Body of pancreas (tissue), 4 donors: ENCODE measurements at places on chromosomes 16 and 17.
A peak's percentile ranks its signal among the peaks of the same experiment; 100 is the strongest.

GRCh38 chr16:17259751-17260270, 210.9 kb downstream of the XYLT1 start:
- DNase-seq: no peak
- H3K27me3 ChIP-seq: no peaks in the 10 kb centered on the region
- H3K36me3 ChIP-seq: no peaks in the 10 kb centered on the region
- H3K4me1 ChIP-seq: peaks cover 12% of the 10 kb centered on the region
- H3K4me3 ChIP-seq: no peak overlapping the region

DNA sequence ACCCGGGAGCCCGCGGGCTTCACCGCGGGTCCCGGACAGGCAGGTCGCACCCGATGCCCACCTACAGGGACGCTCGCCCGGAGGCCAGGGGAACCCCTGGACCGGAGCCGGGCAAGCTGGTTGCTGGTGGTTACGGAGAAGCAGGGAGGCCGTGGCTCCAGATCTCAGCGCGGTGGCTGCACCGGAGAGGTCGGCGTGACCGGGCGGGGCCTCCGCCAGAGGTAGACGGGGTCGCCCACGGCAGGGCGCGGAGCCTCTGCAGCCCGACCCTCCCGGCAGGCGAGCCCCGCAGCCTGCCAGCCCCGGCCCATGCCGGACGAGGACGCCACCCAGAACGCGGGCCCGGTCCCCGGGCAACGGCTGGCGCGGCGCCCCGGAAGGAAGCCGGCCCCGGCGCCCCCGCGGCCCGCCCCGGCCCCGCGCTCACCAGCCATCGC, 341 bp downstream of the PCYT2 start:
- H3K4me3 ChIP-seq: peak overlapping the region; percentile 69
- H3K36me3 ChIP-seq: peaks cover 16% of the 10 kb centered on the region
- H3K27me3 ChIP-seq: no peaks in the 10 kb centered on the region
- no peak for DNase-seq

DNA sequence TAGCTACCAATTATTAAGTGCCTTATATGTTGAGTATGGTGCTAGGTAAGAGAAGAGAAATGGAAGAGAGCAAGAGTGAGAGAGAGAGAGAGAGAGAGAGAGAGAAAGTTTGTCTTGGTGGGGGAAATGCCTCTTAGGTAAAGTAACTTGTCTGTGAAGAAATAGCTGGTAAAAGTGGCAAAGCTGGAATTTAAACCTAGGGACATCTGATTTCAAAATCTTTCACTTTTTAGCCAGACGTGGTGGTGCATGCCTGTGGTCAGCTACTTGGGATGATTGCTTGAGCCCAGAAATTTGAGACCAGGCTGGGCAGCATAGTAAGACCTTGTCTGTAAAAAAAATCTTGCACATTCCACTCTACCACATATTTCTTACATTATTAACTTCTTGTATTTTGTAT, 23.0 kb upstream of the CDR2 start:
- no peaks in the 10 kb centered on the region for H3K27me3 ChIP-seq
- no peaks in the 10 kb centered on the region for H3K36me3 ChIP-seq
- no peak overlapping the region for H3K4me3 ChIP-seq
- peaks cover 8% of the 10 kb centered on the region for H3K4me1 ChIP-seq
- DNase-seq: no peak
- no peak overlapping the region for H3K27ac ChIP-seq

DNA sequence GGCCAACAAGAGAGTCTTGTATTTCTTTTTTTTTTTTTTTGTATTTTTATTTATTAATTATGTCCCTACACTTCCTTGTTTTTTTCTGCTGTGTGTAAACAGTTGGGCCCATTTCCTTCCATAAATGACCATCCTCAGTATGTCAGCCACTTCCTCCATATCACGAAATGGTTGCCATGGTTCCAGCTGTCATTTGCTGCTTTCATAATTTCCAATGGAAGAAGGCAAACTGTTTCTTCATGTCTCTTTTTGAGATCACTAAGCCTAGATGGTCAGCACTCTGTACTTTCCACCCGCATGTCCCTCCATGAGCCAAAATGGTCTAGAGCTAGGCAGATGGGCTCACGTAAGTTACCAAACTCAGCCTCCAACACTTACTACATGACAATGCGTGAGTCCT, 133.5 kb upstream of the FOXF1 start:
- DNase-seq: no peak
- no peaks in the 10 kb centered on the region for H3K27me3 ChIP-seq
- no peaks in the 10 kb centered on the region for H3K4me1 ChIP-seq

GRCh38 chr17:41571561-41572434, at the start of gene KRT9:
Gene KRT9 (minus strand): TSS chr17:41572059. CDS start chr17:41571992, 67 bp downstream.
- DNase-seq: no peak
- H3K27ac ChIP-seq: no peak within 1 kb of the TSS

- H3K27me3 ChIP-seq: no peaks in the 10 kb centered on the region
- no peak overlapping the region for H3K27ac ChIP-seq
- peaks cover 26% of the 10 kb centered on the region for H3K4me1 ChIP-seq
- H3K4me3 ChIP-seq: no peak overlapping the region
- H3K36me3 ChIP-seq: no peaks in the 10 kb centered on the region
Observed at GRCh38 chr16:86562356-86562755, 4.3 kb upstream of the FOXC2 start.

DNA sequence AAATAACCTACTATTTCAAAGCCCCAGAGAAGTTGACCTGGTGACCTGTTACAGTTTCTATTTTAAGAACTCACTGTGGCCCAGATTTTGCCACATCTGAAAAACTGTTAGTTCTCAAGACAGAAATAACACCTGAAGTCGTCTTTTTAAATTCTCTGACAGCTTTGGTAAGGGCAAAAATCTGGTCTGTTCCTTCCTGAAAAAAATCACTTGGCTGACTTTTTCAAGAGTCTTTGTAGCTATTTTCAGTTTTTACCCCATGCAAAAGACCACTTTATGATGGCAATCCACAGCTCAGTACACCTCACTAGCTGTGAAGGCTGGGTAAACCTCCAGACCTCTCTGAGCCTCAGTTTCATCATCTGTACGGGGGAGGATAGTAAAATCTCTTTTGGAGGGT, 60.7 kb upstream of the SREBF1 start:
- no peak overlapping the region for H3K27ac ChIP-seq
- no peaks in the 10 kb centered on the region for H3K36me3 ChIP-seq
- no peak for DNase-seq
- H3K27me3 ChIP-seq: no peaks in the 10 kb centered on the region
- H3K4me1 ChIP-seq: peaks cover 12% of the 10 kb centered on the region
- no peak overlapping the region for H3K4me3 ChIP-seq

- no peaks in the 10 kb centered on the region for H3K27me3 ChIP-seq
- H3K36me3 ChIP-seq: no peaks in the 10 kb centered on the region
- H3K4me3 ChIP-seq: no peak overlapping the region
- H3K27ac ChIP-seq: no peak overlapping the region
Observed at GRCh38 chr17:63517825-63518534, 5.2 kb upstream of the KCNH6 start.

DNA sequence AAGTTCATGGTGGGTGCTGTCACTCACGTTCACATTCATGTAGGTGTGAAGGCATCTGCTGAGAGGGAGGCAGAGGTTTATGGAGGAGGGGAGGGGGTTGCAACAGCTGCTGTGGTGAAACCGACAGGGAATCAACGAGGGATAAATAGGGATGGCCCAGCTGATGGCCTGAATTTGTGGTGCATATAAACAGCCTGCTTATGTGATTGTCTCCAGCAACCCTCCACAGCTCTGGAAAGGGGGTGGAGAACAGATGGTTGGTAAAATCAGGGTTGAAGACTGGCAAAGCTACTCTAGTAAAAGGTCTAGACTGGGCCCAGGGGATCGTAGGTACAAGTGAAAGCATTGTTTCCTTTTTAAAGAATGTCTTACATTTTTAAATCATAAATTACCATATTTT, 53.7 kb downstream of the IQCK start:
- H3K27ac ChIP-seq: no peak overlapping the region
- H3K36me3 ChIP-seq: no peaks in the 10 kb centered on the region
- no peak for DNase-seq
- no peak overlapping the region for H3K4me3 ChIP-seq
- no peaks in the 10 kb centered on the region for H3K4me1 ChIP-seq

- H3K27ac ChIP-seq: no peak overlapping the region
- peaks cover 36% of the 10 kb centered on the region for H3K4me1 ChIP-seq
- no peak overlapping the region for H3K4me3 ChIP-seq
- no peak for DNase-seq
Observed at GRCh38 chr17:39619786-39620101, 7.0 kb upstream of the PPP1R1B start.

GRCh38 chr16:2236337-2237101, at the start of gene DNASE1L2:
Gene DNASE1L2 (plus strand): TSS chr16:2236444. CDS start chr16:2236817, 373 bp downstream.
- DNase-seq: no peak
- H3K4me1 ChIP-seq: peaks cover 23% of the 10 kb centered on the region
- H3K4me3 ChIP-seq: no peak within 1 kb of the TSS
- H3K36me3 ChIP-seq: peaks cover 8% of the 10 kb centered on the region

GRCh38 chr17:78607038-78607437, 29.8 kb upstream of the DNAH17 start:
- no peaks in the 10 kb centered on the region for H3K4me1 ChIP-seq
- no peak overlapping the region for H3K27ac ChIP-seq
- DNase-seq: no peak
- no peaks in the 10 kb centered on the region for H3K27me3 ChIP-seq
- no peaks in the 10 kb centered on the region for H3K36me3 ChIP-seq

DNA sequence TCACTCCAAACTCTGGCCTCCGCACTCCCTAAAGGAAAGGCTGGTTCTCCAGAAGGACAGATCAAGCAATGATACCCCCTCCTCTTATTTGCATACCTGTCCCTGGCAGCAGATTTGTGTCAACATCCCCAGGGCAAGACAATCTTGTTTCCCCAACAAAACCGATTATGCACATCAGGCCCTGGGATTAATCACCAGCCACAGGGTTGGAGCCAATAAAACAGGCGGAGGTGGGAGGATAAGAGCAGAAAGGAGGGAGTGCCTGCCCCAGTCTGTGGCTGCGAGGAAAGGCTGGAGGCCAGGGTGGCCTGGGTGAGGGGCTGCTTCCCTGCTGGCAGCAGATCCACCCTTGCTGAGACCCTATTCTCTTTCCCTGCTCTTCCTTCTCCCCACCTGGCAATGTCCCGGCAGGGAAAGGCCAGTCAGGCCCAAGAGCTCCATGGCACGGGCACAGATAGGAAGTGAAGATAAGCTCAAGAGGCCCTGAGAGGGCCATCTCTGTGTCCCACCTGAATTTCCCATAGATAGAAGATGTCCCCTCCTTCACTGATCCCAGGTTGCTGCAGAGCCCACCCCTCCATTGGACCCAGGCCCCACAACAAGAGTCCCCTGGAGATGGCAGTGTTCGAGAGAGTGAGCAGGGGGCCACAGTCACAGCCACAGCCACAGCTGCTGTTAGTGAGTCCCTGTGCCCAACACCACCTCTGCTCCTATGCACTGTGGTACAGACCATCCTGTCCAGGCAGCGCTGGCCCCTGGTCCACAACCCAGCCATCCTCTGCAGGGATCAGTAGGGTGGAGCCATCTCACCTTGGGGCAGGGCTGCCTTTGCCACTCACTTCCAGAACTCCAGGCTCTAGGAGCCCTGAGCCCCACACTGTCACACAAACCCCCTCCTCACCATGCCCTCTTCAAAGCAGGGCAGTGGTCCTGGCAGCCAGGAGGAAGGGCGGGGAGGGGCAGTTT, 137.5 kb downstream of the SDK2 start:
- no peaks in the 10 kb centered on the region for H3K36me3 ChIP-seq
- no peak overlapping the region for H3K27ac ChIP-seq
- H3K27me3 ChIP-seq: no peaks in the 10 kb centered on the region
- no peak overlapping the region for H3K4me3 ChIP-seq
- no peaks in the 10 kb centered on the region for H3K4me1 ChIP-seq

- H3K36me3 ChIP-seq: no peaks in the 10 kb centered on the region
- peaks cover 40% of the 10 kb centered on the region for H3K4me1 ChIP-seq
- no peaks in the 10 kb centered on the region for H3K27me3 ChIP-seq
- no peak overlapping the region for H3K4me3 ChIP-seq
- no peak for DNase-seq
- no peak overlapping the region for H3K27ac ChIP-seq
Observed at GRCh38 chr17:38561416-38562214, 44.1 kb downstream of the SRCIN1 start.

DNA sequence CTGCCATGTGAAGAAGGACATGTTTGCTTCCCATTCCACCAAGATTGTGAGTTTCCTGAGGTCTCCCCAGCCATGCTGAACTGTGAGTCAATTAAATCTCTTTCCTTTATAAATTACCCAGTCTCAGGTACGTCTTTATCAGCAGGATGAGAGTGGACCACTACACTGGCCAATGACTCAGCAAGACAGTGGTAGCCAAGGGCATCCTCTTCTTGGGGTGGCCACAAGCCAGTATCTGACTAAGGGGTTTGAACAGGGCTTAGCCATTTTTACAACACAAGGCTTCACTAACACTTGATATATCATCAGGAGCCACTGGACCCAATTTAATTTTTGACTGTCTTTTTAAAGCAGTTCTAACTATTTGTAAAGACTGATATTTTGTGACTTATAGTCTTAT, 21.1 kb upstream of the KRT24 start:
- H3K4me1 ChIP-seq: peaks cover 10% of the 10 kb centered on the region
- no peaks in the 10 kb centered on the region for H3K36me3 ChIP-seq
- H3K27me3 ChIP-seq: no peaks in the 10 kb centered on the region

GRCh38 chr16:81409016-81409556, 35.5 kb upstream of the CMIP start:
- DNase-seq: no peak
- no peaks in the 10 kb centered on the region for H3K36me3 ChIP-seq
- no peaks in the 10 kb centered on the region for H3K4me1 ChIP-seq
- no peak overlapping the region for H3K27ac ChIP-seq

- H3K4me1 ChIP-seq: peaks cover 20% of the 10 kb centered on the region
- H3K36me3 ChIP-seq: no peaks in the 10 kb centered on the region
- no peak for DNase-seq
- no peak overlapping the region for H3K27ac ChIP-seq
- no peak overlapping the region for H3K4me3 ChIP-seq
Observed at GRCh38 chr17:14762736-14763479, 462.0 kb downstream of the HS3ST3B1 start.

GRCh38 chr17:72104164-72104862, 16.5 kb upstream of the SOX9 start:
- H3K4me3 ChIP-seq: no peak overlapping the region
- DNase-seq: no peak
- H3K4me1 ChIP-seq: peaks cover 3% of the 10 kb centered on the region
- H3K36me3 ChIP-seq: no peaks in the 10 kb centered on the region
- H3K27me3 ChIP-seq: no peaks in the 10 kb centered on the region
